ENCODE measurements at places on chromosomes 1 and 21. TPM values are rescaled to one million over a fixed set of nuclear protein-coding genes. Genes with fewer than 3 reads are reported as not detected.

The CERS2 gene
- total RNA-seq: 176 TPM

The RNU1-1 gene
- total RNA-seq: under 0.01 TPM

The KCNA2 gene
- total RNA-seq: not detected

The RGS7 gene
- total RNA-seq: 0.29 TPM

The CCDC185 gene
- not detected for total RNA-seq

The HOOK1 gene
- 5.0 TPM for total RNA-seq

The DISP3 gene
- 0.40 TPM for total RNA-seq

The CAMK2N1 gene
- 51.2 TPM for total RNA-seq

The IL22RA1 gene
- 1.2 TPM for total RNA-seq

All from PC-3 (cell line).